ENCODE measurements at places on chromosomes 3 and 15. TPM values are rescaled to one million over a fixed set of nuclear protein-coding genes. Genes with fewer than 3 reads are reported as not detected.

Gene SLC2A2
- total RNA-seq = 1.9 TPM

Gene OIP5
- total RNA-seq = 27.9 TPM

Gene RARB
- total RNA-seq = 10.1 TPM

Gene PCLAF
- 5.3 TPM for total RNA-seq

Gene CAND2
- total RNA-seq = 13.2 TPM

Gene PGBD4
- 1.0 TPM for total RNA-seq

Gene NISCH
- total RNA-seq = 79.9 TPM

Gene FRMD4B
- 28.4 TPM for total RNA-seq

Gene TNFSF10
- total RNA-seq = 61.1 TPM

Gene XCR1
- total RNA-seq = not detected

Gene SLC28A2
- total RNA-seq = not detected

Gene GPR171
- total RNA-seq = not detected

Gene TICRR
- total RNA-seq = 0.89 TPM

Gene C3orf85
- total RNA-seq = not detected

Gene AQP9
- total RNA-seq = not detected

Gene SPESP1
- 1.3 TPM for total RNA-seq

Gene MUC4
- 0.25 TPM for total RNA-seq

Gene PEX5L
- not detected for total RNA-seq

Gene NR1I2
- under 0.01 TPM for total RNA-seq

Gene HDC
- total RNA-seq = not detected

Gene CASR
- not detected for total RNA-seq

All from mesangial cell (primary cell).